ENCODE measurements at places on chromosomes 2 and 18. TPM values are rescaled to one million over a fixed set of nuclear protein-coding genes. Genes with fewer than 3 reads are reported as not detected.

The C2orf72 gene
- total RNA-seq, result not detected

- DNase-seq, result peak; percentile 24
Measured at GRCh38 chr2:173090276-173090877, 14.7 kb downstream of the MAP3K20 start.

DNA sequence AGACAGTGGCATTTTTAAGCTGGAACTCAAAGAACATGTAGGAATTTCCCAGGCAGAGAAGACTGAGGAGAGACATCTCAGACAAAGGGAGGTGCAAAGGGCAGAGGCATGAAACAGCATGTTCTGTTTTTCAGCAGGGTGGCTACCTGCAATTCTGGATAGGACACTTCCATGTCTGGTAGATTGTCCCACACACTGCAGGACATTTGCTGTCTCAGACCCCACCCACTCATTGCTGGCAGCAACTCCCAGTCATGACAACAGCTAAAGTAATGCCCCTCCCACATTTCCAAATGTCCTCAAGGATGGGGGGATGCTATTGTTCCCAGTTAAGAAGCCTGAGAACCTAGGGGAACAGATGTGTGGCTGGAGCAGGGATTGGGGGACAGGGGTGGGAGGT lies 40.8 kb downstream of the ANKRD44 start:
- DNase-seq, result no peak

GRCh38 chr18:75125382-75126331 lies 83.3 kb downstream of the PTGR3 start:
- no peak for DNase-seq

The HK2 gene
- total RNA-seq, result 3.0 TPM

- DNase-seq, result peak; percentile 60
Measured at GRCh38 chr2:96866586-96866985, 3.3 kb downstream of the SEMA4C start.

The CYS1 gene
- total RNA-seq, result under 0.01 TPM

DNA sequence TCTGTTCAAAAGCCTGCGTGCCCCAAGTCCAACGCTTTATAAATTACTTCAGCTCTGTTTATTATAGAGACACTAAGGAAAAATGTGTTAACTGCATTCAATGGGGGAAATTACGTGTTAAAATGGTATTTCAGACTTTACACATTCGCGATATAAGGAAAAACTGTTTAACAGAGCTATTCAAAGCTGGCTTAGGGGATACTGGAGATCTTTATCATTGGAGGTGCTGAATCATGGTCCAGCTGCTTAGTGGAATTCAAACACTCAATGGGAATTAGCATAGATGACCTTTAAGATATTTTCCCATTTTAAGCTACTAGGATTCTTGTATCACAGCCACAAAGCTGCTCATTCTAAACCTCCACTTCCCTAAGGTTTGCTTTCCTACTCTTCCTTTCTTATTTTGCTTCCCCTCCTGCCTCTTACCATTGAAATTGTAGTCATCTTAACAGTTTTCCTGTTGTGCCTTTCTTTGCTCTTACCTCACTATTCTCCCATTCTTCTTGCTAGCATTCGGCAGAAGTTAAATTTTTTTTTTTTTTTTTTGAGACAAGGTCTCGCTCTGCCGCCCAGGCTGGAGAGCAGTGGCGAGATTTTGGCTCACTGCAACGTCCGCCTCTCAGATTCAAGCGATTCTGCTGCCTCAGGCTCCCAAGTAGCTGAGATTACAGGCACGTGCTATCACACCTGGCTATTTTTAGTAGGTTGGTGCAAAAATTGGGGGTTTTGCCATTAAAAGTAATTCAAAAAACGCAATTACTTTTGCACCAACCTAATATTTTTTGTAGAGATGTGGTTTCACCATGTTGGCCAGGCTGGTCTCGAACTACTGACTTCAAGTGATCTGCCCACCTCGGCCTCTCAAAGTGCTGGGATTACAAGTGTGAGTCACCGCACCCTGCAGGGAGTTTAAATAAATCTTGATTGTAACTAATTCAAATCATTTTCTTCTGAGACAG lies 6.5 kb downstream of the SULT6B1 start:
- peak; percentile 25 for DNase-seq

DNA sequence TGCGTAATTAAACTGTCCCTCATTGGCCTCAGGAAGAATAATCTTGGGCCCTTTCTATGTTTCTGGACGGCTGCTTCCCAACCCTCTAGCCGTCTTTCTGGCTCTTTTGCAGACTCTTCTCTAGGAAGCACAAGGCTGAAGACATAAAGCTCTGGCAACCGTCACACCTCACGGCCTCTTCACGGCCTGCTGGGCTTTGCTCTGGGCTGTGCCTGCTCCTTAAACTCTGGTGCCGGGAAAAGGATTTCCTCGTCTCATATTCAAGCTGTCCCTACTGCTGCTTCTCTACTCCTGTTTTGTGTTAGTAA lies 36.0 kb upstream of the WIPF1 start:
- DNase-seq, result no peak

The GPAT2 gene
- total RNA-seq, result 5.6 TPM

The PAX3 gene
- not detected for total RNA-seq

- no peak for DNase-seq
Measured at GRCh38 chr2:63052411-63053080, 1.9 kb downstream of the OTX1 start.

- no peak for DNase-seq
Measured at GRCh38 chr18:27942706-27943105, 234.2 kb downstream of the CDH2 start.

- no peak for DNase-seq
Measured at GRCh38 chr2:232103140-232103737, 141.7 kb downstream of the DIS3L2 start.

DNA sequence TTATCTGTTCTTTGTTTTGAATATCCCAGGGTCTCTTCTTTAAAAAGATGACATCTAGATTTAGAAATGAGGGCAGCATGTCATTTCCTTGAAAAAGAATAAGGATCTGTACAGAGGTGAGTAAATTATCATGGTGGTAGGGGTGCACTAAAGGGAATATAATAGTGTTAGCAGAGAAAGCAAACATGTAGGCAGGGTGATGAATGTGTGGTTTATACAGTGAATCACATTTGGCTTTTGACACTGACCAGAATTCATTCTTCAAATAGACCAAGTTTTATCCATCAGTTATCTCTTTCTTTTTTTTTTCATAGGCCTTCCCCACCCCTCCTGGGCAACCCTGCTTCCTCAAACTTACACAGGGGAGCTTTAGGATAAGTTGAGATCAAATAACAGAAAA lies 184.5 kb upstream of the LRP1B start:
- no peak for DNase-seq

DNA sequence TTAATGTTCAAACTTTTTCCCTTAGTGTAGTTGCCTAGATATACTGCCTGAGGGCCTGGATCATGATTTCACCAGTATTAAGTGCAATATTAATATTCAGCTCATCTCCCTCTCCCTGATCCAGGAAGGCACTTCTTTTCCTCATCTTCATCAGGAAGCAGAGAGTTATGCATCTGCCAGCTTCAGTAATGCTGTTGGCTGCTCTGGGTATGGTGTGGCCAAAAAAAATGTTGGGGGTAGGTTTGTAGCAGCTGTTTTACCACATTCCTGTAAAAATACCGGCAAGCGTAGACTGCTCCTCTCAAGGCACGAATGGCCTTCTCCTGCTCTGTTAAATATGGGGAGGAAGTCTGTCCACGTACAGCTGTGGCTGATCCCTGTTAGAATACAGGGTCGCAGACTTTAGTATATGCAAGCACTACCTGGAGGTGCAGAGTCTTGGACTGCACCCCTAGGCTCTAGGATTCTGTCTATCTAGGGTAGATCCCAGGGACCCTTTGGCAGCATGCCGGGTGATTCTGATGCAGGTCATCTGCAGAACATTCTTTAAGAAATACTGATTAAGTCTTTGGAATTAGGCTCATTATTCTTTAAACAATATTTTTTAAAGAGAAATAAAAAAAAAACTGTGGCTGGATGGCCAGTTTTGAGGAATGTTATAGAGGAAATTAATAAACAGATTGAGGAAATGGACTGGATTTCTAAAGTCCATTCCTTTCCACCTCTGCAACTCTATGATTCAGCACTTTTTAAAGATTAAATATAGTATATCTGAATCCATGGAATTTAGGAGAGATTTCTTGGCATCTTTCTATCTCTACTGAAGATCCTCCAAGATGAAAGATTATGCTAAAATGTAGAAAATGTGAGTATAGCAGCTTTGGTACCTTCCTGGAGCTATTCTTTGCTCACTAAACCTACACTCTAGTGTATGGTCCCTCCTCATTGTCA lies 21.0 kb upstream of the GLS start:
- no peak for DNase-seq

The AOX1 gene
- 5.4 TPM for total RNA-seq

DNA sequence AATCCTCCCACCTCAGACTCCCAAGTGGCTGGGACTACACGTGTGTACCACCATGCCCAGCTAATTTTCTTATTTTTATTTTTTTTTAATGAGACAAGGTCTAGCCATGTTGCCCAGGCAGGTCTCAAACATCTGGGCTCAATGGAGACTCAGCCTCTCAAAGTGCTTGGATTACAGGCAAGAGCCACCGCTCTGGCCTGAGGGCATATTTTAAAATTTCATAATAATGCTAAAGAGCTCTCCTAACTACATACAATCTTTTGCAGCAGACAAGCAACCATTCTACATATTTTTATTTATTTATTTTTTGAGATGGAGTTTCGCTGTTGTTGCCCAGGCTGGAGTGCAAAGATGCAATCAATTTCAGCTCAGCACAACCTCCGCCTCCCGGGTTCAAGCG lies 207.0 kb downstream of the RAB3GAP1 start:
- no peak for DNase-seq

- no peak for DNase-seq
Measured at GRCh38 chr2:201072201-201072530, 365 bp downstream of the NDUFB3 start.

DNA sequence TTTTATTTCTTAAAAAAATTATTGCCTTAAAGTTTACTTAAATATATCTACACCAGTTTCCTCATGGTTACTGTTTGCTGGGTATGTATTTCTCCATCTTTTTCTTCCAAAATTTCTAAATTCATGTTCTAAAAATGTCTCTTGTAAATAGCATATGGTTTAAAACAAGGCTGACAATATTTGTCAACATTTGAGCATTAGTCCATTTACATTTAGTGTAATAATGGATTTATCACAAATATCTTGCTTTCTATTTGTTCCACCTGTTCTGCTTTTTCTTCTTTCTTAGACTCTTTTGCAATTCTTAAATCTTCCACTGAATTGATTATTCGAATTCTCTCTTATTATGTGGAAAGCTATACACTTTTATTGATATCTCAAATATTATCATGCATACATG lies 87.7 kb upstream of the SMAD7 start:
- DNase-seq, result no peak

DNA sequence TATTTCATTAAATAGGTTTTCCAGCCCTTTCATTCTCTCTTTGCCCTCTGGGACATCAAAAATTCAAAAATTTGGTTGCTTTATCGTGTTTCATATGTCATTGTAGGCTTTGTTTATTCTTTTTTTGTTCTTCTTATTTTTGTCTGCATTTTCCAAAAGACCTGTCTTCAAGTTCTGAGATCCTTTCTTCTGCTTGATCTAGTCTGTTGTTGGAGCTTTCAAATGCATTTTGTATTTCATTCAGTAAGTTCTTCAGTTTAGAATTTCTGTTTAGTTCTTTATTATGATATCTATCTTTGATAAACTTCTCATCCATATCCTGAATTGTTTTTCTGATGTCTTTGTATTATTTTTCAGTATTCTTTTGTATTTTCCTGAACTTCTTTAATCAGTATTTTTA lies 123.6 kb downstream of the XRCC5 start:
- no peak for DNase-seq

The MAP3K19 gene
- not detected for total RNA-seq

The FSIP2 gene
- total RNA-seq, result under 0.01 TPM

The SLC9A4 gene
- total RNA-seq, result not detected

GRCh38 chr2:31525876-31526275 lies 54.9 kb downstream of the SRD5A2 start:
- no peak for DNase-seq

- DNase-seq, result no peak
Measured at GRCh38 chr2:218998414-218999002, 5.3 kb upstream of the CRYBA2 start.

The LHCGR gene
- total RNA-seq, result not detected

GRCh38 chr18:54161267-54161666 lies 63.2 kb downstream of the MBD2 start:
- no peak for DNase-seq

The AKAIN1 gene
- not detected for total RNA-seq

The RNU2-63P gene
- total RNA-seq, result not detected

The DNAJC27 gene
- total RNA-seq, result 1.0 TPM

GRCh38 chr2:36459725-36460137 lies 104.2 kb downstream of the CRIM1 start:
- DNase-seq, result peak; percentile 76

The DNAH7 gene
- under 0.01 TPM for total RNA-seq

GRCh38 chr2:54090521-54091117 lies 24.8 kb upstream of the ACYP2 start:
- DNase-seq, result peak; percentile 35

The BMP10 gene
- not detected for total RNA-seq

DNA sequence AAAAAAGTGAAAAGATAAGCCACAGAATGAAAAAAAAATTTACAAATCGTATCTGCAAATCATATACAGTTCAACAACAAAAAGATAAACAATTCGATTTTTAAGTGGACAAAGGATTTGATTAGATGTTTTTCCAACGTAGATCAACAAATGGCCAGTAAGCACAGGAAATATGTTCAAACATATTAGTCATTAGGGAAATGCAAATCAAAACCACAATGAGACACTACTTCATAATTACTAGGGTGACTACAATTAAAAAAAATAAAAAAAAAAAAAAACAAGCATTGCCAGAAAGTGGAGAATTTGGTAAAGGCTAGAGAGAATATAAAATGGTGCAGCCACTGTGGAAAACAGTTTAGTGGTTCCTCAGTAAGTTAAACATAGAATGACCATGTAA lies 38.3 kb upstream of the RNU4ATAC start:
- DNase-seq, result no peak

The CCDC150 gene
- 5.5 TPM for total RNA-seq

The DYSF gene
- 47.2 TPM for total RNA-seq

The ABCG5 gene
- not detected for total RNA-seq

GRCh38 chr2:145723872-145724271 lies 1204.0 kb upstream of the ZEB2 start:
- no peak for DNase-seq
